HS-5 (cell line): ENCODE measurements at places on chromosomes 11 and 22.

DNA sequence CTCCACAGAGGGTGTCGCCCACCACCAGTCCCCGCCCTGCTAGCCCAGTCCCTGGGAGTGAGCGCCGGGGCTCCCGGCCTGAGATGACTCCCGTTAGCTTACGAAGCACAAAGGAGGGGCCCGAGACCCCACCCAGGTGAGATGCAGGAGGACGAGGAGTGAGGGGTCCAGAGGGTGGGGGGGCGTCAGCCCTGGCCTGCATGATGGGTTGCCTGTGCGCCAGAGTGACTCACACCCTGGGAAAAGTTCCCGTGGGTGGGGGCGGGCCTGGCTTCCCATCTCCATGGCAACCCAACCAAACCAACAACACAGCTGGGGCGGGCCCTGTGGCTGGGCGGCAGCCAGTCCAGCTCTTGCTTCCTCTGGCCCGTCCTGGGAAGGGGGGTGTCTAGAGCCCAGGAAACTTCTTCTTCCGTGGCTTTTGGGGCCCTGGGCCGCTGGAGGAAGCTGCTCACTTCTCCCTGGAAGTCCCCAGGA is 4.5 kb downstream of the GAS2L1 start:
- DNase-seq: peak; percentile 81

- DNase-seq: no peak
Measured at GRCh38 chr11:66951927-66952337, 6.3 kb downstream of the PC start.

DNA sequence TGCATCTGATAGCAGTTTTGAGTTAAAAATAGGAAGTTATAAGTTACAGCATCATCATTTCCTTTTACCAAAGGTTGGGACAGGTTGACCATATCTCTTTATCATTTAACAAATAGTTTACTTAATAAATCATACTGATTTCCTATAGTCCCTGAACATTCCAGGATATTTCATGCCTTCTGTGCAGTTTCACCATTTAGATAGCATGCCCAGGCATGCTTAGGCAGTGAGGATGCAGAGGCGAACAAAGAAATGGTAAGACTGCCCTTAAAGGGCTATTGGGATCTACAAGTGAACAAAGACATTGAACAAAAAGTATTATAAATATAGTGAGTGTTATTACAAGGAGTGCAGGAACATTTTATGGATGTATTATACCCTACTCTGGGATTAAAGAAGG is 96.4 kb downstream of the PRMT3 start:
- DNase-seq: no peak

- no peak for DNase-seq
Measured at GRCh38 chr11:66289548-66290329, 796 bp upstream of the YIF1A start.

DNA sequence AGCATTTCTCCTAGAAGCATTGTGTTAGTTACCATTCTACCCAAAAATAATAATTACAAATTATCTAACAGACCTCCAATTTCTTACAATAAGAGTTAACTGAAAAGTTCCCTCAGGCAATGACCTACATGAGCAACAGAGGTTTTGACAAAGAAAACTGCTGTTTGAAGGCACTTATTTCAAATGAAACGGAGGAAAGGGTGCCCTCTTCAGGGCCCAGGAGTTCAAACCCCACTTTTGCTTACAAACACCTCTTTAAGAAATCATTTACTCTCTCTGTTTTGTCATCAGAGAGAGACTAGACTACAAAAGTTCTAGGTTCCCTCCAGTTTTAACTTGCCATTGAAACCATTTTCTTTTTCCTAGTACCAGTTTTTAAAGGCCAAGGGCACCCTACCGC is 56.7 kb downstream of the AMBRA1 start:
- no peak for DNase-seq

DNA sequence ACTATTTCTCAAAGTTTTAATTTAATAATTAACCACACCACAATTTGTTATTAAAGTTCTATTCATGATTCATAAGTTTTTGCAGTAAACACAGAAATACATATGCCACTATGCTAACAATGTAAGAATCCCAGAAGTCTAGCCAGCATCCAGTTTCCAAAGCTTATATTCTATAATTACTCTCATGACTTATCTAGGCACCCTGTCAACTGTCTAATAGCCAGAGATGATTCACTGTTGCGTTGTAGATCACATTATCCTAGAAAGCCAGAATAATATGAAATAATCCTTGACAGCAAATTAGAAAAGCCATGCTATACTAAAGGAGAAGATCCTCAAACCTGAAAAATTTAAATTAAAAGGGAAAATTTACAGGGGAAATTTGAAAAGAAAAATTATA is 141.0 kb downstream of the SOX6 start:
- DNase-seq: no peak

DNA sequence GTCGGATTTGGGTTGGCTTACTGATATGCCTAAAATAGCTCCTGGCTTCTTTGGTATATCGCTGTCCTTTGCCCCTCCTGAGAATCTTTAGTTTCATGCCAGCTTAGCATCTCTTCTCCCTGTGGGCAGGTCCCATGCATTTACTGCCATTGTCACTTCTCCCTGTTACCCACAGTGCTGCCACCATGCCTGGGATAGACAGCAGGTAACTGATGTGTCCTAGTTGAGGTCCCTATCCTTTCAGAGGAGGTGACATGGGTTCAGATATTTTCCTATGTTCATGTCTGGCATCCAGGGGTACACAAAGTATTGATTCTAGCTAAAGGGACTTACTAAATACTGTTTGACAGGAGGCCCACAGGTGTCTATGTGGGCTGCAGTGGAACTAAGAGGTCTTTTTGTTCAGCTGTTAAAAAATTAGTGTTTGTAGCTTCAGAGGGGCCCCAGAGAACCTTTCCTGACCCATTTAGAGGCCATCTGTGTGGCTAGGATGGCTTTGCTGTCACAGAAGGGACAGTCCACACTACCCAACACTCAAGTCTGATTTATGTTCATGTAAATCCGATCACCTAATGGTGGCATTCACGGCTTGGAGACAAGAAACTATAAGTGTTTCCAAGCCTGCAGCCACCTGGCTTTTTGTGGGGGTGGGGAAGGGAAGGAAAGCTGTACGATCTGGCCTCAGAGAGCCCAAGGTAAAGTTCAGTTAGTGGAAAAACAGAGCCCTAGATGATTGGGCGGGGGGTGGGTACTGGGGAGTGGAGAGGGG is 8.5 kb downstream of the TIMP3 start:
- no peak for DNase-seq

DNA sequence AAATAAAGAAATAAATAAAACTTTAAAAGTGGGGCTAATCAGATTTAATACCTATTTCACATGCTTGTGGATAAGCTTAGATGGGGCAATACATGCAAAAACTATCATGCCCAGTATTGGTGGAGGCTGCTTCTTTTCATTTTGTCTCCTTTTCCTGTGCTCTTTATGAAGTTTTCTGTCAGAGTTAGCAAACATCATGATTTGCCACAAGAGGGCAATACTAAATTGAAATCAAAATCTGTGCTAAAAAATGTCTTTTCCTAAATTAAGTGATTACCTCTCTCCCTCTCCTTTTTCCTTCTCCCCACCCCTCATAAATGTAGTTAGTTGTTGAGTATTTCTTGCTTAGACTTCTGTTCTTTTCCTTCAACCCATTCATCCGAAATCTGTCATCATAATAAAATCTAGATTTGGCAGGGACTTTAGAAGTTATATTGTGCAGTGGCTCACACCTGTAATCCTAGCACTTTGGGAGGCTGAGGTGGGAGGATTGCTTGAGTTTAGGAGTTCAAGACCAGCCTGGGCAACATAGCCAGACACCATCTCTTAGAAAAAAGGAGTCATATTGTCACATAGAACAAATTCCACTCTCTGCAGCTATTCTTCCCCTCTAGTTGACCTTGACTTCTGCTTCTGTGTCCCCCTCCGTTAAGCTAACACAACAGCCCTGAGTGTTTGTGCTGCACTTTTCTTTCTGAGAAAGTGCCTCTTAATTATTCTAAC is 4.7 kb upstream of the ARHGAP42 start:
- DNase-seq: no peak

DNA sequence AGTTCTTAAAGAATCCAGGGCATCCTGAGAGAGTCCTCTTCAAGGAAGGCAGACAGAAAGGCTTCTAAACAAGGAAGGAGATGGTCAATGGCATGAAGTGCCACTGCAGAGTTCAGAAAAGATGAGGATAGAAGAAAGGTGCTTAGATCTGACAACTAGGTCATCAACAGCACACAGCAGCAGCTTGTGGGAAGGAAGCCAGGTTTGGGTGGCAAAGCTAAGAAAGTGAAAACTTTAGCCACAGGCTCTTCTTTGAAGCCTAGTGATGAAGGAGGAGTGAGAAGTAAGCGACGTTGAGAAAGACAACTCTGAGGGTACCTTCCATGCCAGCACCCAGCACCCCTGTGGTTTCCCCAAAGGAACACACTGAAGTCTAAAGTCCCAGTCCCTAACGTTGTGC is 92.0 kb downstream of the LARGE1 start:
- DNase-seq: no peak

GRCh38 chr22:17576470-17576869 is 13.2 kb downstream of the SLC25A18 start:
- peak; percentile 54 for DNase-seq

DNA sequence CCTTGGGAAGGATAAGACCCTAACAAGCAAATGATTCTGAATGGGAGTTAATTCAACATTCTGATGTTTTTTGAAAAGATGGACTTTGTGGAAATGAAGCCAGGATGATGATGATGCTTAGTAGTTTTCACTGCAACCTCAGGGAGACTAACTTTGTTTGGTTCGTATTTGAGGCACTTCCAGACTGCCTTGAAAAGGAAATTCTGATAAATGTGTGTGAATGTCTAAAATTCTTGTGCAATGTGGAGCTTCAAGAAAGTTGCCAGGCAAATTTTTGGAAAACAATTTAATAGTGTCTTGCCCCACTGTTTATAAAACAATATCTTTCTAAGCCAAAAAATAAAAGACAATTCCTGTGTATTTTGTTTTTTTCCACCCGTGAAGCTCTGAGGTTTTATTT is 11.2 kb upstream of the NAV2 start:
- DNase-seq: no peak

DNA sequence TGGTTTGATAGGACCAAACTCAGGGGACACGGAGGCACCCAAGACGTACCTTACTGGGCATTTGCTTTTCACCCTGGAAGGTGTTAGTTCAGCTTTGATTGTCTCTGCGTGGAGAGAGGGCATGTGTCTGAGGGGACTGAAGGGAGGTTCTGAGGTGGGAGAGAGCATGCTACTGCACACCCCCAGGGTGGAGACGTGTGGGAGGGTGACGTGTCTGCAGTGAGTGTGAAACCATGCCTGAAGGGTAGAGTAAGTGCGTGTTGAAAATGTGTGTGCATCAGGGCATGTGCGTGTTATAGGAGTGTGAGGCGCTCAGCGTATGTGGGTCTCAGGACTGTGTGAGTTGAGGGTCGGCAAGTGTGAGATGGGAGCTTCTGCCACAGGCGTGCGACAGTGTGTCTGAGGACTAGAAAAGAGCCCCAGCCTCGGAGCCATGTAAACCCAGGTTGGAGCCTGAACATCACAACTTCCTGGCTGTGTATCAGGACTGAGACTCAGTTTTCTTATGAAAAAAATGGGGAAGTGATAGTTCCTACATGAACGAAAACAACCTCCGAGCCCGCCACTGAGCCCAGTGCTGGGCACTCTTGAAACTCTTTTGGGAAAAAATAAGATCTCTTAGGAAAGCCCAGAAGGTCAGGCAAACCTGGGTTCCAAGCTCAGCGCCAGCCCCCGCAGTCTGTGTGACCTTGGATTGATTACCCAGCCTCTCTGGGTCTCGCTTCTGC is 11.8 kb upstream of the KCNJ11 start:
- DNase-seq: no peak

GRCh38 chr11:19102521-19102900 is 14.5 kb upstream of the ZDHHC13 start:
- DNase-seq: no peak

GRCh38 chr11:123640677-123641494 is 13.5 kb downstream of the SCN3B start:
- no peak for DNase-seq

- DNase-seq: peak; percentile 15
Measured at GRCh38 chr11:121722431-121723245, 269.9 kb upstream of the SORL1-AS1 start.

GRCh38 chr11:21037850-21038249 is 368.5 kb downstream of the NELL1 start:
- no peak for DNase-seq

DNA sequence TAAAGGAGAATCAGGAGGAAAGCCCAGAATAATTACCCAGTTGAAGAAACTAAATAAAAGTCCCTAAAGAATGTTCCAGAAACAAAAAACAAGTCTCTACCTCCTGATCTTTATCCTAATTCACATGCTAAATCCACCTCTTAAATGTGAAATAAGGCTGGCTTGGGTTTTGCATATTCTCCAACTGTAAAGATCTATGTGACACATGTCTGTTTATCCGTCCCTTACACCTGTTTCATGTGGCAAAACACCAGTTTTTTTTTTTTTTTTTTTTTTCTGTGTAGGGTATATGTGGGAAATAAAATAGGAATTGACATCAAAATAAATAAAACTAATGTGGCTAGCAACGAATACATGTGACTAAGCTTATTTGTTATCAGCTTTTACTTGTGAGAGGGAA is 70.5 kb downstream of the NARS2 start:
- no peak for DNase-seq

DNA sequence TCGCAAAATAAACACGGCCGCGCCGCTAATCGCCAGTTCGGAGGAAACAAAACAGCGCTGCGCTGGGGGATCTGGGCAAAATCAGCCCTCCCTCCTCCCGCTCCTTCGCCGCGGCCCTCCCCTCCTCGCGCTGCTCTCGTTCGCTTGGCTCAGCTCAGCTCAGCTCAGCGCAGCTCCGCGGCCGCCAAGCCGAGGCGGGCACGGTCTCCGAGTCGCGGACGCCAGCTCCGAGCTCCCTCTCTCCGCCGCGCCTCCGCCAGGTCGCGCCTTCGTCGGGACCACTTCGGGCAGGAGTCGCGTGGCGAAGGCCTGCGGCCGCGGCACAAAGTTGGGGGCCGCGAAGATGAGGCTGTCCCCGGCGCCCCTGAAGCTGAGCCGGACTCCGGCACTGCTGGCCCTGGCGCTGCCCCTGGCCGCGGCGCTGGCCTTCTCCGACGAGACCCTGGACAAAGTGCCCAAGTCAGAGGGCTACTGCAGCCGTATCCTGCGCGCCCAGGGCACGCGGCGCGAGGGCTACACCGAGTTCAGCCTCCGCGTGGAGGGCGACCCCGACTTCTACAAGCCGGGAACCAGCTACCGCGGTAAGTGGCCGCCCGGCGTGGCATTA is at the start of gene SPON1:
SPON1 (plus strand) TSS at position 162 of the 607 bp plus-strand sequence; CDS start at position 344, 182 bp downstream.
- no peak for DNase-seq

DNA sequence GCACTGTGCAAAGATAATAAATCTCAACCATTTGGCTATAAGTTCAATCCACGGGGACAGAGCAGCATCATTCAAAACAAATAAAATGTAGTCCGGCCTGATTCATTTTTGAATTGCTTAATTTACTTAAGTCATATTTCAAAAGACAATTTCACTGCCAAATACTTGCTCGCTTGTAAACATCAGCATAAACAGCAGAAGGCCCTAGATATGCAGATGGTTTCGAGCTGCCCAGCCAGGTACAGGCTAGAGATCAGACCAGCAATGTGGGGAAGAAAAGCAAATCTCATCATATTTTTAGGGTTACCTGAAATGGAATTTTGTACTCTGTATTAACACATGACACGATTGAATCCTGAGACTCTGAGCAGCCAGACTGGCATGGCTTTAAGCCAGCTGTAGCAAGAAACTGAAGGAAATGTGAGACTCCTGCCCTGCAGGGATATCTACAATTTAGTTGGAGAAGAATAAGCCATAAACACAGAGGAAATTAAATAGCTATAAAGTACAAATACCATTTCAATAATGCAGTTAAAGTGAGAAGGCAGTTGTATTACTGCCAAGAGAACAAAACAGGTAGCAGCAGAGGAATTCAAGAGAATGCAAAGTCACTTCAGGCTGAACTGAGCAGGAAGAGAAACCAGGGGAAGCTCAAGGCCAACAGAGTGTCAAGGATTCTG is 440.3 kb downstream of the ETS1 start:
- DNase-seq: no peak
